Upper lobe of left lung (tissue), 6 donors: ENCODE measurements at places on chromosomes 1 and 21. TPM values are rescaled to one million over a fixed set of nuclear protein-coding genes. Genes with fewer than 3 reads are reported as not detected.

DNA sequence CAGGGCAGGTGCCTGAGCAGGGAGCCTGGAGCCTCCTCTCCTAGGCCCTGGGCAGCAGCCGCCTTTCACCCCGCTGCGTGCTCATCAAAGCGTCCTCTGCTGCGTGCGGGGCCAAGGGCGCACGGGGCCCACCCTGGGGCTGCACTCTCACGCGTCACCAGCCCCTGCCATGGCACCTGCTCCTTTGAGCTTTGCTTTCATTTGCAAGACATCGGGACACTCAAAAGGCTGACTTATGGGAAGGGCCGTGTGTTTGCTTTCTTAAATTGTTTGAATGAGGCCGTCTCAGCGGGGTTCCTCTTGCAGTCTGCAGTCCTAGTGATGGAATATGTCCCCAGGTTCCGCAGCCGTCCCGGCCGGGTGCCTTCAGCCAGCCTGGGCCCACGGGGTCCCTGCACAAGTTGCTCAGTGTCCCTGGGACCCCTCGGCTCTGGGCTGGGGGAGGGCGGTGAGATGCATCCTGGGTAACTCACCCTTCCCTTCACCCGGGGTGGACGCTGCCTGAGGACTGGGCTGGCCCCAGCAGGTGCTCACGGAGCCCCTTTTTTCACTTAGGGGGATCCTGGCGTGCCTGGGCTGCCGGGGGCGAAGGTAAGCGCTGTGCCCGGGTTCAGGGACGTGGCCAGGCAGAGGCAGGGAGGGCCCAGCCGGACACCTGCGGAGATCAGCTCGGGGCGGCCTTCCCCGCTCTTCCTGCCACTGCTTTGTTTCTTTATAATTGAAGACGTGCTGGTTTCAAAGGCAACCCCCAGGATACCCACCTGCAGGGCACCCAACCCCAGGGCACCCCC lies 53.1 kb downstream of the SLC19A1 start:
- DNase-seq = peak; percentile 59

GRCh38 chr21:42460391-42461184 lies 35.4 kb downstream of the RSPH1 start:
- peak; percentile 20 for DNase-seq

The CHIA gene
- 18.9 TPM for total RNA-seq

The KCNJ9 gene
- not detected for total RNA-seq
